Stimulated activated CD8-positive, alpha-beta memory T cell treated with anti-CD3 and anti-CD28 coated beads, Interleukin-4, amount 100 ng/mL, for 48 hours (primary cell): ENCODE measurements at places on chromosomes 12 and 14.

- no peak for DNase-seq
Observed at GRCh38 chr12:119182701-119183493, 4.2 kb downstream of the HSPB8 start.

DNA sequence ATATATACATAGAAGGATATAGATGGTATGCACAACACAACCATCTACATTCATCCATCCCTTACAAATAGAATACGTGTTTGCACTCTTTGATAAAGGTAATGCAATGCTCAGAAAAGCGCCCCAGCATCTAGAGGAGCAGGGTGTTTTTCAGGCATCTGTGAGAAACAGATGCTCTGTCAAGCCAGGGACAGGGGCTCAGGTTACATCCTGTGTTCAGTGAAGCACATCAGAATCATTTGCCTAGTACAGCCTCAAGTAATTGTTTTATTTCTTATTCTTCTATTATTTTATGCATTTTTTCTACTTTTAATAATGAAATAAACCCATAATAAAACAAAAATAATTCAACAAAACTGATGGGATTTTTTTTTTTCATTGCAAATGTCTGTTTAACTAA lies 50.5 kb upstream of the HIF1A start:
- no peak for DNase-seq

- DNase-seq = no peak
Observed at GRCh38 chr14:94868772-94869072, 98.8 kb upstream of the GSC start.

GRCh38 chr12:7019043-7019569 lies 830 bp upstream of the LPCAT3 start:
- DNase-seq = no peak

DNA sequence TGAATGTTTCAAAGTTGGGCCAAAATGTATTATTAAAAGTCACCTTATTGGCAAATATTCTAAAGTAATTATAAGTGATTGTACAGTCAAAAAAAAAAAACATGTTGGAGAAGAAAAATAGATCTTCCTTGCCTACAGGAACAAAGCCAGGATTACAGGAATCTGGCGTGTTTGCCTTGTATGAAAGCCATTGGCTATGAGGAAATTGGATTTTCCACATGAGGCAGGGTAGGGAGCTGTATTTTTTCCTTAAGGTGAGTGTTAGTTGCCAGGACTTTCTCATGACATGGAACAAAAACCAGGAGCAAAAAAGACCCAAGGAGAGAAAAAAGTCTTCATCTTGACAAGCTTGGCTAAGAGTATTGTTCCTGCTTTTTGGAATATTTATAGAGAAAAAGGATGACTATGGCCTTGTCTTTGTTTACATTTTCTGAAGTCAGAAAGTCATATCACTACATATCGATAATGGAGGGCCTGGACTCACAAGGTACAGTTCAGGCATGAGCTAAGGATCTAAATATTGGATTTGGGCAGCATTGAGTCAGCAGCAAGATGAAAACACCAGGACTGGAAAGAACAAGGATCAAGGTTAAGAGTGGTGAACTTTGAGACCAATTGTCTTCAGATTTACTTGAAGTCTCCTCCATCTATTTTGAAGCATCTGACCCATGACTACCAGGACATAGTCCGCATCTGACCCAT lies 68.4 kb upstream of the FLRT2 start:
- no peak for DNase-seq

GRCh38 chr14:64637735-64638473 lies 66.3 kb upstream of the PLEKHG3 start:
- no peak for DNase-seq

DNA sequence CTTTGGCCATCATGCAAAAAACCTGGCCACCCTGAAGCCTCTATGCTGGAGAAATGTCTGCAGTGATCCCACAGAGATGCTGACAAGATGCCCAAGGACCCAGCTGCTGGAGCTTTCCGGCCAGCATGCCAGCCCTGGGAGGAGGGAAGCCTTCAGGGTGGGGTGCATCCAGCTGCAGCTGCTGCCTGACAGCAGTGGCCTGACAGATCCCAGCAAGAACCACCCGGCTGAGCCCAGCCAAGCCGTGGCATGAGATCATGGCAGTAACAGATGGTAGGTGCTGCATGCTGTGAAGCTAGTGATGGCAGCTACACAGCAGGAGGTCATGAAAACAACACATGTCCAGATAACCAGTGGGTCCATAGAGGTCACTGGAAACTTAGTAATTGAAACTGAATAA lies 13.8 kb downstream of the CLBA1 start:
- DNase-seq = no peak

DNA sequence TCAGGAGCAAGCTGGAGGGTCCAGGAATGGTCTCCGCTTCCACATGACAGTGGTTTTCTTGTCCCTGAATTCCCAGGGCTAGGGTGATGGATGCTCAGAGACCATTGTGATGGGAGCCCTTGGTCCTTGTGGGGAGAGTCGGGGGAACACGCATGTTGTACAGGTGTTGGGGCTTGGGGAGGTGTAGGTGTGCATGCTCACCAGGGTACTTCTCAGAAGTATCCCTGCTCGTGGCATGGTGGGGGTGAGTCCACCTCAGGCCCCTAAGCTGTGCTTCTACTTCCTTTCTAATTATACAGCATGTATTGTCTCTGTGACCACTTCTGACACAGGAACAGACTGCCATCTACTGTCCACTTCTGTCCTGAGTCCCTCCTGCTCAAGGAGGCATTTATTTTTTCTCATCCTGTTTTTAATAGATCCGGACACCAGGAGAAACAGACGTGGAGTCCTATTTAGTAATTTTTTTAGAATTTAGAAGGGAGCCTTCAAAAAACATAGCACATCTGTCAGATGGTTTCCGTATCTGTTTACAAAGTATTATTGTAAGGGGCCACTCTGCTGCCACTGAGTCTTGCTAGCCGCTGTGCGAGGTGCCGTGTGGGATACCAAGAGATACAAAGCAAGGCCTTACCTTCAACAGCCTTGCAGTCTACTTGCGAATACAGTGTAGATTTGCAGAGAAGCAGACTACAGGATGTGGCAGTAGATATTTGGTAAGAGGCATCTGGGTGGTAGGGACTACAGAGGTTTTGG lies 10.5 kb downstream of the NTF3 start:
- no peak for DNase-seq

DNA sequence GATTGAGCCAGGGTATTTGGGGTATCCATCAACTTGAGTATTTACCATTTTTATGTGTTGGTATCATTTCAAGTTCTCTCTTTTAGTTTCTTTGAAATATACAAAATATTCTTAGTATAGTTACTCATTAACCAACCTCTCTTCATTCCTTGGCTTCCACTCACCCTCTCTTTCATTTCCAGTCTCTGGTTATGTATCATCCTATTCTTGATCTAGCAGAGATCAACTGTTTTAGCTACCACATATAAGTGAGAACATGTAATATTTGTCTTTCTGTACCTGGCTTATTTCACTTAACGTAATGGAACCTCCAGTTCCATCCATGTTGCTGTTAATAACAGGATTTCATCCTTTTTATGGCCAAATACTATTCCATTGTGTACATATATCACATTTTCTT lies 86.9 kb downstream of the DACT1 start:
- DNase-seq = no peak

DNA sequence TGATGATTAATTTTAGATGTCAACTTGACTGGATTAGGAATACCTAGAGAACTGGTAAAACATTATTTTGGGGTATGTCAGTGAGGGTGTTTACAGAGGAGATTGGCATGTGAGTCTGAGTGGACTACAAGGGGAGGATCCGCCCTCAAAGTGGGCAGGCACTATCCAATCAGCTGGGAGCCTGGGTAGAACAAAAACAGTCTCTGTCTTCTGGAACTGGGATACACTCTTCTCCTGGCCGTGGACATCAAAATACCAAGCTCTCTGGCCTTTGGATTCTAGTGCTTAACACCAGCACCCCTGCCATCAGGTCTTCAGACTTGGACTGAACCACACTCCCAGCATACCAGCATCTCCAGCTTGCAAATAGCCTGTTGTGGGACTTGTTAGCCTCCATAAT lies 4.4 kb upstream of the SCAF11 start:
- DNase-seq = no peak

- no peak for DNase-seq
Observed at GRCh38 chr12:50639721-50640120, 124.2 kb upstream of the ATF1 start.

GRCh38 chr14:103594265-103594664 lies 31.5 kb downstream of the COA8 start:
- no peak for DNase-seq

DNA sequence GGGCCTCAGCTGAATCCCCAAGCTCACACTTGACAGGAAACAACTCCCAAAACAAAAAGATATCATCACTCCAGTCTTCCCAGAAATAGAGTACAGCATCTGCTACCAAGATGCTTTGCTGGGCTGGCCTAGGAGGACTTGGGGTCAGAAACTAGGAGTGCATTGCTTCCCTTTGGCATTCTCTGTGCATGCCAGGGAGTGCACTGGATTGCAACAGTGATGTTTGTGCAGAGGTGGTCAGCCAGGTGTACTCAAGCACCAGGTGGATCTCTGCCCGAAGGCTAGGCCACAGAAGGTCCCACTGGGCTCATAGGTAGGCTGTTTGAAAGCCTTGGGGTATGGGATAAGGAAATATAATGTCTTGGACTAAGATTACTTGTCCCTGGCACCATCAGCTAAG lies 51.1 kb downstream of the RAB35 start:
- no peak for DNase-seq

DNA sequence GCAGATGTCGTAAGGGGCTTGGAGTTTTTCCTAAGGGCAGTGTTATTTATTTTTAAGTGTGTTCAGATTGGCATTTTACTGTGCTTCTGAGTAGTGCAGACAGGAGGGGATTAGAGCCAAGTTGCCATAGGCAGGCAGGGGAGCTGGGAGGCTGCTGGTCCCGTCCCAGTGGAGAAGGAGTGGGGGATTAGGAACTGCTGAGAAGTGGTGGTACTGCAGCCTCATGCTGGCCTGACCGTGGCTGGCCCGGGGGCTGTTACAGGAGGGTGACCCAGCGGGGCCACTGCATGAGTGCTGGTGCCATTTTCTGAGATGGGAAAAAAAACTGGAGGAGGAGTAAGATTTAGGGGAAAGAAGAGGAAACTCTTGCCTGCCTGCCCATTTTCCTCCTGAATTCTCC lies 52.3 kb upstream of the DLK1 start:
- no peak for DNase-seq

DNA sequence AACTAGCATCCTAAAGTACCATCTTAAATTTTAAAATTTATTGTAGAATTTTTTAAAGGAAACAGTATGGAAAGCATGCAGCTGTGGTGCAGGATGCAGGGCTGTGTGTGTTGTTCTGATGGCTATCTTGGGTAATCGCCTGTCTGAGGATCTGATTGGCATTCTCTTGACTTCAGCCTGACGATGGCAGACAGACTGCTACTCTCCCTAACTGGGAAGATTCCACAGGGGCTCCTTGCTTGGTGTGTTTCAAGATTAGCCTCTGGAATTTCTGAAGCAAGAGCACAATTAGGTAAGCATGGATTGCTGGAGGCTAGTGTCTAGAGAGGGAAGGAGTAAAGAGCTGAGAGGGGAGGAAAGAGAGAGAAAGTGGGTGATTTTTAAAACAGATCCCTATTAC lies 696.8 kb upstream of the LRFN5 start:
- no peak for DNase-seq

- DNase-seq = no peak
Observed at GRCh38 chr14:33062881-33063280, 124.2 kb downstream of the NPAS3 start.

DNA sequence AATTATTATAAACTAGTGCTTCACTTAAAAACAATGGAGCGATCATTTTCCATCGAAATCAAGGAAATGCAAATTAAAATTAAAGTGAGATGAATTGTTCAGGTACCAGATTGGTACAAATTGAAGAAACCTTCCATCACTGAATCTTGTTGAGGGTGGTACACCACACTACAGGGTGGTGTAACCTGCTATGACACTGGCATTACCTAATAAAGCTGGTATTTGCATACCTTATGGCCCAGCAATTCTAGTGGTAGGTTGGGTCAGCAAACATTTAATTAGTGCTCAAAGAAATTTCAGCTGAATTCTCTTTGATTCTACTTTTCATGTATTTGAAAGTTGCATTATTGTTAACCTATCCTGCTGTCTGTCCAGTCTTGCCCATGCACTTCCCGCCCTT lies 9.2 kb downstream of the TIGAR start:
- DNase-seq = no peak

DNA sequence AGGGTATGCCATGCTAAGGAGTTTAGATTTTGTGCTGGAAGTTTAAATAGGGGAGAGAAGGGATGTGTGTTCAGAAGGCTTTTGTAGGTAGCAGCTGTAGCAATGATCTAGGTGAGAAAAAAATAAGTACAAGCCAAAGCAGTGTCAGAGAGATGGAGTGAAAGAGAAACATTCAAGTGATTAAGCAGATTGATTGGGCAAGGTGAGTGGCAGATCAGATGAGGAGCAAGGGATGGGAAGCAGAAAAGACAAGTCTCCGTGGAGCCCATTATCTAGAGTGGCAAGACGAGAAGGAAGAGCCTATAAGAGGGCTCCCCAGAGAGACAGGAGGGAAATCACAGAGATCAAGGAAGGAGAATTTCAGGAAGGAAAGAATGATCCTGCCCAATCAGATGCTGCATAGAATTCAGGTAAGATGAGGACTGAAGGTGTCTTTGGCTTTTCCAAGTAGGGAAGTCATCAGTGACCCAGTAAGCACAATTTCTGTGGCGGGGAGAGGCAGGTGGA lies 133.5 kb downstream of the ETV6 start:
- no peak for DNase-seq

DNA sequence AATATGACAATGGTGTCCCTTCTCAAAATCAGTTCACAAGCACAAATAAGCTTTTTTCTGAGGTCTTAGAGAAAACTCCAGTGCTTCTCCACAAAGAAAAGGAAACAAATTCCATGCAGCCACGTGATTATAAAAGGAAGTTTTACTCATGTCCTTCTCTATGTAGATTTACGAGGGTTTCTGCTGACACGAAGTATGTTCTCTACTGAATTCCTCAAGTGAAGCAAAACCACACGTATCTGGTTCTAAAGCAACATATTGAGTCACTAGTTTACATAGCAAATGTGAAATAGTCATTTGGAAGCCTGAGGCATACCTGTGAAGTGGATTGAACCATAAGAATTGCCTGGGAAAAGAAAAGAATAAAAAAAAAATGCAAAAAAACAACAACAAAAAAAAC lies 31.9 kb downstream of the BMP4 start:
- DNase-seq = no peak

DNA sequence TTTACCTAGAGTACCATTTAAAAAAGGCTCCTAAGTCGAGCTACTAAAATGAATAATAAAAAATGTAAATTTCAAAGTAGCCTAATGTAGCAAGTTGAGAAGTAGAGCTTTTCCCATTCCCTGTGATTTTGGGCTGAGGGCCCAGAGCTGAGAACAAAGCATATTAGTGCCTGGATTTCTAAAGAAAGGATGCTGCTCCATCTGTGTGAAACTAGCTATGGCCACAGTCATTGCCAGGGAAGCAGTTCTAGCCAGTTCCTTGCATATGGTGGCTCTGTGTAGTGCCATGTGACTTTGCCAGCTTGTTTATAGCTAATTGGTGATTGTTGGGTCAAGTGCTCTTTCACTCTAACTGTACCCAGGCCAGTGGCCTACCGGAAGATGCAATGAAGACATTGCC lies 20.4 kb upstream of the FBXO33 start:
- DNase-seq = no peak
